ENCODE measurements at places on chromosomes 13 and 19.
A peak's percentile ranks its signal among the peaks of the same experiment; 100 is the strongest.

- H3K27me3 ChIP-seq, result no peaks in the 10 kb centered on the region
- H3K4me3 ChIP-seq, result no peak overlapping the region
- H3K27ac ChIP-seq, result no peak overlapping the region
- H3K4me1 ChIP-seq, result no peaks in the 10 kb centered on the region
These were observed 81.6 kb upstream of the ARGLU1 start for GRCh38 chr13:106649495-106649894.

DNA sequence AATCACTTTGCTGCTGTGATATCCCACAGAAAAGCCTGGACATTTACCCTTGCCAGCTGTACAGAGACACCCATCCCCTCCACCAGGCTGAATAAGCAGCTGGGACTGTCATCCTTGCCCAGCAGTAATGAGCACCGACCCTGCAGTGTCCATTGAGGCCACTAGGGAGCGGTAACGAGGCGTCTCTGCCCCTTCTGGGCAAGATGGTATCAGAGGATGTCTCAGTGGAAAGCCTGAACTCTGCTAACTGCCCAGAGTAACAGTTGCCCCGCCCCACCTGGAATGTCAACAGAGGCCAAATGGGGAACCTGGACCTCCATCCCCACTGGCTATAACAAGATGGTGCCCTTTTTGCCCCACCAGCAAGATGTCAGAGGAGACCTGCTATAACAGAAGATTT, 22.8 kb upstream of the CEACAM20 start:
- H3K36me3 ChIP-seq, result peaks cover under 1% of the 10 kb centered on the region
- no peak overlapping the region for H3K4me3 ChIP-seq
- H3K4me1 ChIP-seq, result no peaks in the 10 kb centered on the region
- H3K27ac ChIP-seq, result no peak overlapping the region
- H3K27me3 ChIP-seq, result peaks cover 11% of the 10 kb centered on the region

DNA sequence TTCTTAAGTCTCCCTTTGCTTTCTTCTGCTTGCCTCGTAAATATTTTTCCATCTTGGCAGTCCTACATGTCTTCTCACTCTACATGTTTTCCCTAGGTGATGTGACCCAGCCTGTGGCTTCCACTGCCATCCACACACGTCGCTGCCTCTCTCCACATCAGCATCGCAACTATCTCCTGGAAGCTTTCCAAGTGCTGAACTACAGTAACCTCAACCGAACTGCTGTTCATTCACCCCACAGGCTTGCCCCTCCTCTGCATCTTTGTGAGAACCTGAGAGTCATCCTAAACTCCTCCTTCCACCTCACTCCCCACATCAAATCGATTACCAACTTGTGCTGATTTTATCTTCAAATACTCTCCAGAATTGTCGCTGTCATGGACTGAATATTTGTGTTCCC, 41.2 kb upstream of the USPL1 start:
- no peak overlapping the region for H3K27ac ChIP-seq
- H3K4me3 ChIP-seq, result no peak overlapping the region
- peaks cover 13% of the 10 kb centered on the region for H3K4me1 ChIP-seq
- DNase-seq, result no peak
- peaks cover 5% of the 10 kb centered on the region for H3K27me3 ChIP-seq

DNA sequence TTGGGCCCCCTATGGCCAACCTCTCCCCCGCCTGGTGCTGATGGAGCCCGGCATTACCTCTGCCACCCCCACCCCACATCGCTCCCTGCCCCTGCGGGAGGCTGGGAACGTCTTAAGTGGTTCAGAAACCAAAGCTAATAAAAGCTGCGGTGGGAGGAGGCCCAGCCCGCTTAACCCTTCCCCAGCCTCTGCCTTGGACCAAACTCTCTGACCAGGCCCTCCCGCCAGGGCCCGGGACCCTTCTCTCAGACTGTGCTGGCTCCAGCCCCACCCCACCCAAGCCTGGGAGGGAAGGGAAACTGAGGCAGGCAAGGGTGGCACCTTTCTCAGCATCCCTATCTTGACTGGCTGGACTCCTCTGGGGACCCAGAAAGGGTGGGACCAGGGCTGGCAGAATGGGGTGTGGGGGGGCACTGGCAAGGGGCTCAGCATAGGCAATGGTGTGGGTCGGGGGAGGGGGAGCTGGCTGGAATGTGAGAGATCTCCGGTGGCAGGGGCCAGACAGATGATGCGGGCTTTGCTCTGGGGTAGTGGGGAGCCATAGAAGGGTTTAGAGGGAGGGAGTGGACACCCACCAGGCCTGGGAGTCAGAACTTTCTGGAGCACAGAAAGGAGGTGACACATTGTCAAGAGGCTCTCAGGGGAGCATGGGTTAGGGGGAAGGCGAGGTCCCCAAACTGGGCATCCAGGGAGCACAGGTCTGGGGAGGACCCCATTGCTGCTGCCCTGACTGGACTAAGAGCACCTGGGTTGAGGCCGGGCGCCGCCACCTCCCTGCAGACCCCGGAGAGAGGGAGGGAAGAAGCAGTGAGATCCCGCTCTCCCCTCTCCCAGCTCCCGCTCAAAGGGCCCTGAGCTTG, 21.9 kb downstream of the SMIM24 start:
- H3K27me3 ChIP-seq, result no peaks in the 10 kb centered on the region
- peak overlapping the region; percentile 25 for H3K27ac ChIP-seq
- peaks cover 33% of the 10 kb centered on the region for H3K36me3 ChIP-seq
- H3K4me1 ChIP-seq, result peaks cover 13% of the 10 kb centered on the region
- no peak for DNase-seq

DNA sequence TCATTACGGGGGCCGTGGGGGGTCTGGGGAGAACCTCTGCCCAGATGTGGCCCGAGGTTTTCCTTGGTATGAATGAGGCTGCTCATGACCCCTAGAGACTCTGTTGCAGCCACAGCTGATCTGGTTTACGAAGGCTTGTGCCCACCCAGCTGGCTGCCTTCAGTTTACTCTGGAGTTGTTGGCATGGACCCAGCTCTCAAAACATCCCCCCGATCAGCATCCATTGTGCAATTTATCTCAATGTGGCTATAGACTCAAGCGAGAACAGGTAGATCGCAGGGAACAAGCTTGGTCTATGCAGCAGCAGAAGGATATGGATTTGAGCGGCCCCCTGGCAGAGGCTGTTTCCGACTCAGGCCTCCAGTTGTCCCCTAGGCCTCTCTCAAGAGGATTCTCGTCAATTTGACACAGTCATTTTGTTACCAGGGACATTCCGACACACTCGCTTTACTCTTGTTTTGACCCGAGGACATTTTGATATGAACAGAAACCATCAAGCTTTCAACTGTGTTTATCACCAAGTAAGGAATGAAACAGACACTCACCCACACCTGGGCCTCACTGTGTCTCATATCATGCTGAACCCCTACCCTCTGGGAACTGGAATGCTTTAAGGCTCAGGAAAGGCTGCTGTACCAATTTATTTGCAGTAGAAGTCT, 161.5 kb downstream of the KATNAL1 start:
- H3K27ac ChIP-seq, result peak overlapping the region; percentile 72
- H3K4me1 ChIP-seq, result peaks cover 33% of the 10 kb centered on the region
- H3K27me3 ChIP-seq, result peaks cover 5% of the 10 kb centered on the region
- H3K4me3 ChIP-seq, result no peak overlapping the region
- H3K36me3 ChIP-seq, result peaks cover 8% of the 10 kb centered on the region

DNA sequence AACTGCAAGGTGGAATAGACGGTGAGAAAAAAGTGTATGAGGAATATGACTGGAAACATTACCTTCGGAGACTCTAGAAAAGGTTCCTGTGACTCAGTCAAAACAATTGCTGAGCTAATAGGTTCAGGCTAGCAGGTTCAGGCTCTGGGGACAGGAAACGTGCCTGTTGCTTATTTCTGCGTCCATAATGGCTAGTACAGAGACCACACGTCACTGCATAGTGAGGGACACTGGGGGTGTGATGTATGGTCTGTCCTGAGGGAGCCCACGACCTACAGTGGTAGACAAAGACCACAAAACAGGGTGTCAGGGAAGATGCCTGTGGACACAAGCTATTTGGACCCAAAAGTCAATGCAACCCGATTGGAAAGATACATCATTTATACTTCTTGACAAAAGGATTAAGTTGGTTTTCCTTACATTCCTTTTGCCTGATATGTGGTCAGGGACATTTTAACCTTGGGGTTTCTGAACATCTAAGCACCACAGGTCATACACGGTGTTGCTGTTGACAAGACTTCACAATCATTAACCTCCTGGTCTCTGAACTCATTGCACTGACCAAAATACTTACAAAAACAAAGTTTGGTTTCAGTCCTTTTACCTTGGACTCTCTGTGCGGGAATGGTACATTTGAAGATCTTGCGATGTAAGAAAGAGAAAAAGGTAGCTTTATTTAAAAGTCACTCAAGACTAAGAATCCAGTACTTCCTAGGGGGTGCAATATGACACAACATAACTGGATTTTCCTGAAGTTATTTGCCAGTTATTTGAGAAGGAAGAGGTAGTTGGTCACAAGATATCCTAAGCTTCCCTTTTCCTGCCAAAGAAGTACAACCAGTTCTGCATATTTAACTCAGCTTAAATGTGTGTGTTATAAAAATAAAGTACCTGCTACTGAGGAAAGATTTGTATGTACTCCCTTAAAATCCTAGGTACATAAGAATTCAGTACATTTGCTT, 20.0 kb downstream of the CRYL1 start:
- H3K4me1 ChIP-seq, result no peaks in the 10 kb centered on the region
- no peak overlapping the region for H3K27ac ChIP-seq
- H3K27me3 ChIP-seq, result no peaks in the 10 kb centered on the region
- H3K4me3 ChIP-seq, result no peak overlapping the region

- H3K36me3 ChIP-seq, result no peaks in the 10 kb centered on the region
- no peak overlapping the region for H3K4me3 ChIP-seq
- H3K27ac ChIP-seq, result no peak overlapping the region
- H3K4me1 ChIP-seq, result peaks cover 16% of the 10 kb centered on the region
- DNase-seq, result no peak
These were observed 5.8 kb downstream of the KIRREL2 start for GRCh38 chr19:35862528-35862927.

DNA sequence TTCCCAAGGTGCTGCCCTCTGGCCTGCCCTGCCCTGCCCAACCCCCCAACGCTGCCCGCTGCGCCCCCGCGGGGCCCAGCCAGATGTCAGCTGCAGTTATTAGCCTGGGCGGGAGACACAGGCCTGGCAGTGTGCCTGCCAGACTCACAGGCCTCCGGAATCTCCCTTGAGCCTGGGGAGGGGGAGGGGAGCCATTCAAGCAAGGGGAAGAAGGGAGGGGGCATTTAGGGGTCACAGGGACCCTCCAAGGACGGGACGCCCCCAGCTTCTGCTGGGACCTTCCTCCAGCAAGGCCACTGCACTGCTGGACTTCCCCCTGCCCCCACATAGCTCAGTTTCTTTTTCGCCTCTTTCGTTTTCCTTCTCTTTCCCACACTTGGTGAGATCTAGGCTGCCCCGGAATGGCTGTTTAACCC, 2.6 kb upstream of the JUNB start:
- peak overlapping the region; percentile 94 for H3K4me3 ChIP-seq
- H3K4me1 ChIP-seq, result peaks cover 37% of the 10 kb centered on the region
- peak; percentile 90 for DNase-seq
- peaks cover 20% of the 10 kb centered on the region for H3K36me3 ChIP-seq
- H3K27me3 ChIP-seq, result no peaks in the 10 kb centered on the region

- DNase-seq, result no peak
- H3K4me1 ChIP-seq, result no peaks in the 10 kb centered on the region
- no peaks in the 10 kb centered on the region for H3K36me3 ChIP-seq
- no peak overlapping the region for H3K4me3 ChIP-seq
These were observed 170.6 kb downstream of the KCTD12 start for GRCh38 chr13:76715621-76716020.

GRCh38 chr19:56272161-56272798, at the start of gene EDDM13:
TSS of gene EDDM13 (plus strand) at chr19:56272748. CDS start at chr19:56272835, 87 bp downstream.
- no peaks in the 10 kb centered on the region for H3K4me1 ChIP-seq
- H3K4me3 ChIP-seq, result no peak within 1 kb of the TSS
- H3K27ac ChIP-seq, result no peak within 1 kb of the TSS
- no peak for DNase-seq
- no peaks in the 10 kb centered on the region for H3K27me3 ChIP-seq
- peaks cover 27% of the 10 kb centered on the region for H3K36me3 ChIP-seq

- peaks cover 18% of the 10 kb centered on the region for H3K4me1 ChIP-seq
- no peak for DNase-seq
- H3K27me3 ChIP-seq, result no peaks in the 10 kb centered on the region
- H3K36me3 ChIP-seq, result peaks cover 3% of the 10 kb centered on the region
These were observed 37.7 kb downstream of the ATP11A start for GRCh38 chr13:112727581-112727980.
